GM12878 (cell line): ENCODE measurements at places on chromosomes 13 and 19. TPM values are rescaled to one million over a fixed set of nuclear protein-coding genes. Genes with fewer than 3 reads are reported as not detected.

- H3K4me3 ChIP-seq = no peak overlapping the region
- no peak overlapping the region for H3K27ac ChIP-seq
- no peaks in the 10 kb centered on the region for H3K4me1 ChIP-seq
Measured at GRCh38 chr13:69796256-69796655, 311.4 kb upstream of the ATXN8OS start.

GRCh38 chr13:51479199-51479523, 26.3 kb upstream of the INTS6 start:
- no peaks in the 10 kb centered on the region for H3K36me3 ChIP-seq
- no peak overlapping the region for H3K27ac ChIP-seq
- no peak overlapping the region for H3K4me3 ChIP-seq

DNA sequence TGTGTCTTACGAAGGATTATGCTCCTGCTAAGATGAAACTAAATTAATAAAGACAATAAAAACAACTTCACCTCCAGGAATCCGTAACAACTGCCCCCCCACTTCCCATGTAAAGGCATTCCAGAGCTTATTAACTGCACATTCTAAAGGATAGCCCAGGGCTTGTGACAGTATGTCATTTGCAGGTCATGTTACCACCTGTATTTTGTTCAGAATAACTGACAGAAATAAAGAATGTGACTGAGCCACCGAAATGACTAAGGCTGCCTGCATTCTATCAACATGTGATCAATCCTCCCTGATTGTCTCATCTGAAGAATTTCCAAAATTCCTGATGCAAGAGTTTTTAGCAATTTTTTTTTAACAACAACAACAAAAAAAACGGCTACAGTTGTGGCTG, 117.2 kb downstream of the MIPEP start:
- H3K4me1 ChIP-seq = peaks cover 52% of the 10 kb centered on the region
- peak overlapping the region; percentile 80 for H3K27ac ChIP-seq
- H3K27me3 ChIP-seq = no peaks in the 10 kb centered on the region
- DNase-seq = no peak
- H3K4me3 ChIP-seq = no peak overlapping the region

GRCh38 chr13:87821512-87821911, 150.3 kb downstream of the SLITRK5 start:
- H3K27ac ChIP-seq = no peak overlapping the region
- no peaks in the 10 kb centered on the region for H3K4me1 ChIP-seq
- H3K36me3 ChIP-seq = no peaks in the 10 kb centered on the region
- DNase-seq = no peak
- H3K4me3 ChIP-seq = no peak overlapping the region
- H3K27me3 ChIP-seq = no peaks in the 10 kb centered on the region

DNA sequence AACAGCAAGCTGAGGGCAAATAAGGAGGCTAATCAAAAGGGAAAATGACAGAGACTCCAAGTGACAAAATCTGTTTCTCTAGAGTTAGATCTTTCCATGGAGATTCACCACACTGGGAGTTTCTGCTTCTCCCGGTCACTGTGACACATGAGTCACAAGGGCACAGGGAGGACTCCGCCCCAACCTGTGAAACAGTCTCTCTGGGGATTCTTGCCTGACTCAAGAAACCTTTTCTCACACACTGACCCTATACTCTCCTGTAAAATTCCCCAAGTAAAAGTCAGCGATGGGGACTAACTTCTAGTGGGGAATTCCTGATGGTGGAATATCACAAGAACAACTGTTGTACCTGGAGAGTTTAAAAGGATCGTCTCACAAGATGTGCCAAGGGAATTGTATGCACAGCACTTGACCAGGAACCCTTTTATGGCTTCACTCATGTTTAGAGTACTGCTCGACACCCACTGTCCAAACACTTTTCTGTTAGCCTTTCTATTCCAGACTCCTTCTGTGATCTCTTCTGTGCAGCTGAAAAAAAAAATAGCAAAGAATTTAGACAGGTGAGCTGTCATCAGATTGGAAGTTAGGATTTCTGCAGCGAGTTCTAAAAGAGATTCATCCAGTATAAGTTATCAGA, 46.8 kb upstream of the URAD start:
- no peaks in the 10 kb centered on the region for H3K27me3 ChIP-seq
- no peak overlapping the region for H3K4me3 ChIP-seq
- H3K36me3 ChIP-seq = no peaks in the 10 kb centered on the region
- DNase-seq = no peak
- H3K4me1 ChIP-seq = peaks cover 53% of the 10 kb centered on the region
- H3K27ac ChIP-seq = peak overlapping the region; percentile 5; the same call in 1 of the 2 replicates

DNA sequence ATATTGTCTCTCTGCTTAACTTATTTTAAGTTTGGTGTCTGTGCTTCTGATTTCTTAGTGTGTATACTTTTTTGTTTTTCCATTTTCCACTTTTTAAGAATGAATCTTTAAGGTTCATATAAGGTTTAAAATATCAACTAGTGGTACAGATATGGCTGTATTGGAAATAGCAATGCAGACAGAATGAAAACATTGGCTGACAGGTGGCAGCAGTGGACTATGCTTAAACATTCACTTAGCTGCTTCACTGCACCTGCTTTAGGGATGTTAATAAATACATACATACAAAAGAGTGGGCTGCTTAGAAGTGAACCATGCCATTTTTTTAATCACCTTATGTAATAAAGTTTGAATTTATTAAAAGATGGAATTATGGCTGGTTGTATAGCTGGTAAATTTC, 27.3 kb downstream of the TM9SF2 start:
- no peak for DNase-seq
- H3K36me3 ChIP-seq = peaks cover 20% of the 10 kb centered on the region
- no peaks in the 10 kb centered on the region for H3K4me1 ChIP-seq
- H3K27ac ChIP-seq = no peak overlapping the region
- no peak overlapping the region for H3K4me3 ChIP-seq
- H3K27me3 ChIP-seq = no peaks in the 10 kb centered on the region

GRCh38 chr19:51250786-51251467, at the start of gene SIGLECL1:
TSS of gene SIGLECL1 (plus strand) at chr19:51251080. CDS start at chr19:51264073, 12,993 bp downstream.
- no peak for DNase-seq
- H3K27me3 ChIP-seq = no peaks in the 10 kb centered on the region
- no peaks in the 10 kb centered on the region for H3K4me1 ChIP-seq
- no peak within 1 kb of the TSS for H3K27ac ChIP-seq
- H3K36me3 ChIP-seq = no peaks in the 10 kb centered on the region
- no peak within 1 kb of the TSS for H3K4me3 ChIP-seq

- H3K27ac ChIP-seq = no peak overlapping the region
- H3K36me3 ChIP-seq = peaks cover 17% of the 10 kb centered on the region
- DNase-seq = no peak
- no peaks in the 10 kb centered on the region for H3K27me3 ChIP-seq
Measured at GRCh38 chr19:3056417-3057088, 5.7 kb downstream of the TLE5 start.

DNA sequence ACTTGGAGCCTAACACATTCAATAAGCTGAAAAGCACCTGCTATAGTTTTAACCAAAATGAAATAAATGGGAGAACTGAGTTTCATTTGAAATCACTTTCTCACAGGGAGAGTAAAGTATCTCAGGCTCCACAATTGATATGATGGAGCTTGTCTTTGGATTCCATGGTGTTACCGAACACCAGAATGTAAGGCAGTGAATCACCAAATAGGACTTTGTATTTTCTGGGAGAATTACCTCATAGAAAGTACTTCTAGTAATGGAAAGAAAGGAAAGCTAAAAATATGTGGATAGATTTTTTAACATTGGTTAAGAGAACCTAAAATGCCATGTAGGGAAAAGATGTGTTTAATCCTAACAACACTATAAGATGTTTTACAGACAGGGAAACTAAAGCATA, 123.6 kb downstream of the NALCN start:
- no peaks in the 10 kb centered on the region for H3K36me3 ChIP-seq
- DNase-seq = no peak
- H3K27me3 ChIP-seq = no peaks in the 10 kb centered on the region
- H3K4me1 ChIP-seq = no peaks in the 10 kb centered on the region
- H3K27ac ChIP-seq = no peak overlapping the region

DNA sequence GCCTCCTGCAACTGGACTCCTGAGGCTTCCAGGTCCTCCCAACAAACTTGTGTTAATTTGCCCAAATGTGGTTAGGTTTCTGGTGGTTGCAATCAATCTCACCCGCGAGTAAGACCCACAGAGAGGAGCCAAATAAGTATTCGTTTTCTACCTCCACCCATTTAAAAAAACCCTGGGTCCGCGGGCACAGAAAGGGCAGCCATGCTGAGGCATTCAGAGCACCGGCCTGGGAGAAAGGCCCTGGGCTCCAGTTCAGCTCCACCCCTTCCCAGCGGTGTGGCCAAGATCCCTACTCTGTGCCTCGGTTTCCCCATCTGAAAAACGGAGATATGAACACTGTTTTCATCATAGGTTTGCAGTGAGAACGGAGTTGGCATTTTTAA, 56.9 kb downstream of the PEPD start:
- no peaks in the 10 kb centered on the region for H3K27me3 ChIP-seq
- H3K4me1 ChIP-seq = no peaks in the 10 kb centered on the region
- no peak overlapping the region for H3K27ac ChIP-seq

DNA sequence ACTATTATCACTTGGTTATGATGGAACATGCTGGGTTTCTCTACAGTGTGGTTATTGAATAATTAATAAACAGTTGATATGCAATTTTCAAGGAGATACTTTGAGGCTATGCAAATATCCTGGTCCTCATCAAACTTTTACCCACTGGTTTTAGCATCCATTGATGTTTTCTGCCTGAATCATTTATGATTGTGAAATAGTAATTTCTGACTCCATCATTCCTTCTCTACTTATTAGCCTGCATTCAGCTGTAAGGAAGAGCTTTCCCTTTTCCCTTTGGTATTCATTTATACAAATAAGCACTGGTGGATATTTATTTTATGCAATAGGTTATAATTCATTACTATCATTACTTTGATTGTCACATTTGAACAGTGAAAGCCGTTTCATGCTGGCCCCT, 13.9 kb upstream of the DNAJC15 start:
- no peaks in the 10 kb centered on the region for H3K36me3 ChIP-seq
- H3K4me1 ChIP-seq = no peaks in the 10 kb centered on the region
- DNase-seq = no peak
- H3K27ac ChIP-seq = no peak overlapping the region

- no peaks in the 10 kb centered on the region for H3K4me1 ChIP-seq
- H3K27me3 ChIP-seq = no peaks in the 10 kb centered on the region
- H3K27ac ChIP-seq = no peak overlapping the region
- DNase-seq = no peak
Measured at GRCh38 chr19:16527971-16528521, 14.2 kb downstream of the CHERP start.

DNA sequence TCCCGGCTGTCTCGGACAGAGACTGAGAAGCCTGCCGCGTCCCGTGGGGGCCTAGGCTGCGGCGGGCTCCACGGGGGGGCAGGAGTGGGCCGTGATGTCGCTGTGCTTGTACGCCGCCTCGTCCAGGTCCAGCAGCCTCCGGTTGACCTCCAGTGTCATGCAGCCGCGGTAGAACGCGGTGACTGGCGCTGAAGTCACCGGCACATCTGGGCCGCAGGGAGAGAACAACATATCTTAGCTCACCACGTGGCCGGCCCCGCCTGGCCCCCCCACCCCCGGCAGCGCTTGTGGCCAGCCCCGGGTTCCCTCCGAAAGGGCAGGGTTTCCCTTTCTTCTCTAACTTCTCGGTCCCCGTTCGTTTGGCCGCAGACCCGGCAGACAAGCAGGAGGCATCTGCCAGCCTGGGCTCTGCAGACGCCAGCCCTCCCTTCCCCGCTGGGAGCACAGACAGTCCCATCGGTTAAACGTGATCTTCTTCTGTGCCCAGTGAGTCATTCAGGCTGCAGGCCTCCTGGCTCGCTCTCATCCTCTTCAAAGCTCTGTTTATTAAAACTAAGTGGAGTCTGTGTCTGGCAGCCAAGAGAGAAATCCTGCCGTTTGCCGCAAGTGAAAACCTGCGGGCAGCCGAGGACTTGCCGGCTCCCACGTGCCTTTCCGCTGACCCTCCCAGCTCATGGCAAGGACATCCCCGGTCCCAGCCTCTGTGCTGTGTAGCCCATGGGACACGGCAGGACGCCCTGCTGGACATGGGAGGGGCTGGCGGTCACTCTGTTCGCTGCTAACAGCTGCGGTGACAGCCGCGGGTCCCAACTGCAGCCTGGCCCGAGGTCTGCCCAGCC, 42.8 kb downstream of the GAS6 start:
- no peaks in the 10 kb centered on the region for H3K4me1 ChIP-seq
- no peaks in the 10 kb centered on the region for H3K27me3 ChIP-seq
- DNase-seq = no peak
- no peak overlapping the region for H3K4me3 ChIP-seq
- H3K27ac ChIP-seq = no peak overlapping the region

- no peaks in the 10 kb centered on the region for H3K4me1 ChIP-seq
- no peak overlapping the region for H3K4me3 ChIP-seq
- no peaks in the 10 kb centered on the region for H3K36me3 ChIP-seq
Measured at GRCh38 chr13:107117327-107118012, 549.5 kb upstream of the ARGLU1 start.

- no peaks in the 10 kb centered on the region for H3K27me3 ChIP-seq
- H3K4me3 ChIP-seq = no peak overlapping the region
- H3K27ac ChIP-seq = no peak overlapping the region
- no peaks in the 10 kb centered on the region for H3K4me1 ChIP-seq
- no peaks in the 10 kb centered on the region for H3K36me3 ChIP-seq
Measured at GRCh38 chr13:73421310-73421912, 362.6 kb downstream of the KLF5 start.

DNA sequence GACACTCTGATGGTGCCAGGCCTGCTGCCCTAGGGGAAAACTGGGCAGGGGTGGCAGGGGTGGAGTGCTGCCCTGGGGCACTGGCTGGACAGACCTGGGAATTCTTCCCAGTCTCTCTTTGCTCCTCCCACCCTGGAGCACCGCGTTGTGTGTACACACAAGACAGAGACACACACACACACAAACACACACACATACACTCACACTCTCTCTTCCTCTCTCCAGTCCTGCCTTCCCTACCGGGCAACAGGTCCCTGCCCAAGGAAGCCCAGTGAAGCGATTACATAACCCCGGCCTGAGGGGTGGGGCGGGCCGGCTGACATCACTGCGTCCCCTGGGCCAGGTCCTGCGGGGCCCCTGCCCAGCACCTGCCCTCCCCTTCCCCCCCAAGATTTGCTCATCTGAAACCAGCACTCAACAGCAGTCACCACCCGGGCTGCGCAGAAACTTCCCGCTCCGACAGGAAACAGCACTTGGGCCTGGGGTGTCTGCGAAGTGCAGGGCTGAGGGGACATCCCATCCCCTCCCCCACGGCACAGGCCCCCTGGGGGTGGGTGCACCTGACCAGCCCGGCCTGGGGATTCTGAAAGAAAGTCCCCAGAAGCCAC, 1.2 kb downstream of the MKNK2 start:
- H3K27ac ChIP-seq = peak overlapping the region; percentile 79
- H3K4me3 ChIP-seq = peak overlapping the region; percentile 83
- H3K36me3 ChIP-seq = peaks cover 11% of the 10 kb centered on the region; the same call in 1 of the 2 replicates
- DNase-seq = no peak
- no peaks in the 10 kb centered on the region for H3K27me3 ChIP-seq
- peaks cover 48% of the 10 kb centered on the region for H3K4me1 ChIP-seq

The SAE1 gene
- 143 and 146 TPM in 2 replicates for total RNA-seq

The OR4F17 gene
- 0.56 TPM in 1 of 2 replicates, not detected in the other for total RNA-seq

The CD209 gene
- 0.16 and 0.21 TPM in 2 replicates for total RNA-seq

The SOX1 gene
- not detected in 2 replicates for total RNA-seq

The OR1I1 gene
- not detected in 2 replicates for total RNA-seq

The CDX2 gene
- 0.15 TPM in 1 of 2 replicates, not detected in the other for total RNA-seq
